ENCODE measurements at places on chromosomes 3 and 15.

DNA sequence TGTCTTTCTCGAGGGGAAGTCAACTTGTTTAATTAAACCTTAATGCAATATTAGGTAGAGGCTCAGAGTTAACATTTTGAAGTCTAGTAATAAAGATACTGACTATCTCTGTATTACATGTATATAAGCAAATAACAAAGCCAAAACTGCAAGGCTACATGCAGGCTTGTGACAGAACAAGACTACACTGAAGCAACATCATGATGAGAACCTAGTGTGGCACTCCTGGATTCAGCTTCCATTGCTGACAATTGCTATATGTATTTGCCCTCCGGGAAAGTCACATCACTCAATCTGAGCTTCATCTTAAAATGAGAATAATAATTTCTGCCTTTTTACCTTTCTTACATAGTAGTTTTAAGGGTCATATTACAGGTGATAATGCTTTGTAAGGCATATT, 15.6 kb upstream of the IL1RAP start:
- DNase-seq, result no peak

DNA sequence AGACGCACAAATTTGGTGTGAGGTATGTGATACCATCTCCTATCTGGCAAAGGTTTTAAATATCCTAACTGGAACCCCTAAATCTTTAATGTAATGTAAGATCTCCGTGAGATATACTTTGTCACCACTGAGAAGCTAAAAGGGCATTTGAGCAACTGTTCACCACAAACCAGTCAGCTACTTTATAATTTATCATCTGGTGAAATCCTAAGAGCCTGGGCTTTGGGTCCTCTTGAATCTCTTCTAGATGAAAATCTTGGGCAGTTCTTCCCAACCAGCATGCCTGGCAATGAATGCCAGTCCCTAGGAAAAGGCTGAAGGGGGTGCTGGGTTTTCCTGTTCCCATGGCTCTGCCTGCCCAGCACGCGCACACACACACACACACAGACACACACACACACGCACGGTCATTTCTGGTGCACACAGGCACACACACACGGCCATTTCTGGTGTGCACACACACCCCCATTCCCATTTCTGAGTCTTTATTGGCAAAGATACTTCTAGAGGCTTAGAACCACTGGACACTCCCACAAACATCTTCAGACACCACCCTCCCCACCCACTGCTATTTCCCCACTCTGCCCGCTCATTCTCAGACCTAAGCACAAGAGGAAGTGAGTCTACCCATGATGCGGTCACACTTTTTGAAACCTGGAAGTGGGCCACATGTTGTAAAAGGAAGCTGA, 72.6 kb downstream of the MYO1E start:
- DNase-seq, result no peak

GRCh38 chr15:33150971-33151370, 43.5 kb downstream of the FMN1 start:
- DNase-seq, result no peak

DNA sequence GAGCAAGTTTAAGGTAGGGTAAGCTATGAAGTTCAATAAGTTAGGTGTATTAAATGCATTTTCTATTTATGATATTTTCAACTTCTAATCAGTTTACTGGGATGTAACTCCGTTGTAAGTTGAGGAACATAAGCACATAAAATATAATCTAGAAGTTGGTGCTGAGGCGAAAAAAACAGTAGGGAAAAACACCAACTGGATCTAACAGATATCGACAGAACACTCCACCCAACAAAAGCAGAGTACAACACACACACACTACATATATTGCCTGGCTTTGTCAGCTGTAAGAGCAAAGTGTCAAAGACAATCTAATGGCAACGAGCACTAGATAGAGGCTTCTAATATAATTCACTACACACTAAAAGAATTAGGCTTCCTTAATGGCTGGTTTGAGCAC, 8.4 kb downstream of the PIK3R4 start:
- no peak for DNase-seq

DNA sequence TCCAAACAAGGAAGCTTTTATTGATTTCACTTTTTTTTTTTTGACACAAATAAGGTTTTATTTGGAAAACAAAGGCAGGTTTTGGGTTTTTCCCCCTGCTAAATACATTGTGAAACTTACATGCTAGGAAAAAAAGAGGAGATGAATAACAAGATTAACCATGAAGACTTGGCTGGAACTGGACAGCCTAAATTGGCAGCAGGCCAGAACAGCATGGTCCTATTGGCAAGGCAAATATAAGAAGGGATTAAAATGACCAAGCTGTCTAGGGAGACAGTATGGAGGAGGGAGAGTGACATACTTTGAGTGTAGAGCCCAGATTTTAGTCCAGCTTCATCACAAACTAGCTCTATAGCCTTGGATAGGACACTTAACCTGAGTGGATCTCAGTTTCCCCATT, 63.9 kb upstream of the BBX start:
- DNase-seq, result no peak
